MCF 10A (cell line): ENCODE measurements at places on chromosomes 16 and 17. TPM values are rescaled to one million over a fixed set of nuclear protein-coding genes. Genes with fewer than 3 reads are reported as not detected.

Gene KRTAP9-4
- not detected in 2 replicates for total RNA-seq

GRCh38 chr17:42394838-42395237 is 6.6 kb upstream of the STAT3 start:
- no peaks in the 10 kb centered on the region for H3K27me3 ChIP-seq
- H3K36me3 ChIP-seq, result no peaks in the 10 kb centered on the region
- H3K27ac ChIP-seq, result no peak overlapping the region

- no peaks in the 10 kb centered on the region for H3K4me1 ChIP-seq
- H3K4me3 ChIP-seq, result no peak overlapping the region
- no peaks in the 10 kb centered on the region for H3K27me3 ChIP-seq
- no peaks in the 10 kb centered on the region for H3K36me3 ChIP-seq
- H3K27ac ChIP-seq, result no peak overlapping the region
- no peak for DNase-seq
Measured at GRCh38 chr17:80987941-80988461, 3.6 kb upstream of the CHMP6 start.

Gene C16orf96
- not detected in 2 replicates for total RNA-seq

DNA sequence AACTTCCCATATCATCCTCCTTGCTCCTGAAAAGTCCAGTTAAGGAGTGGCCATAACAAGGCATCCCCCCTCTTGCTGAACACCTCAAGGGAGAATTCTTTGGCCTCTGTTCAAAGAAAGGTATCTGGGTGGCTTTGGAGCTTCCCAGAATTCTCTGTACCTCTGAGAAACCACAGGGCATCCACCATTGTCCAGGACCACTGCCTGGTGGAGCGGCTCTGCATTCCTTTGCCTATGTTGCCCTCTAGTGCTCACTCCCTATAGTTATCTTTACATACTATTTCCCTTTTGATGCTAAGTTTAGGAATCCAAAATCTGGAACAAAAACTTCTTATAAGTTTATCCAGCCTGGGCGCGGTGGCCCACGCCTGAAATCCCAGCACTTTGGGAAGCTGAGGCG is 30.3 kb downstream of the CHD9NB start:
- no peak overlapping the region for H3K27ac ChIP-seq
- no peaks in the 10 kb centered on the region for H3K27me3 ChIP-seq
- peak; percentile 65 for DNase-seq
- peaks cover 5% of the 10 kb centered on the region for H3K36me3 ChIP-seq

GRCh38 chr17:40243761-40244160 is 24.7 kb downstream of the WIPF2 start:
- no peak overlapping the region for H3K27ac ChIP-seq
- H3K27me3 ChIP-seq, result no peaks in the 10 kb centered on the region
- no peak overlapping the region for H3K4me3 ChIP-seq
- H3K4me1 ChIP-seq, result peaks cover 14% of the 10 kb centered on the region
- no peak for DNase-seq

DNA sequence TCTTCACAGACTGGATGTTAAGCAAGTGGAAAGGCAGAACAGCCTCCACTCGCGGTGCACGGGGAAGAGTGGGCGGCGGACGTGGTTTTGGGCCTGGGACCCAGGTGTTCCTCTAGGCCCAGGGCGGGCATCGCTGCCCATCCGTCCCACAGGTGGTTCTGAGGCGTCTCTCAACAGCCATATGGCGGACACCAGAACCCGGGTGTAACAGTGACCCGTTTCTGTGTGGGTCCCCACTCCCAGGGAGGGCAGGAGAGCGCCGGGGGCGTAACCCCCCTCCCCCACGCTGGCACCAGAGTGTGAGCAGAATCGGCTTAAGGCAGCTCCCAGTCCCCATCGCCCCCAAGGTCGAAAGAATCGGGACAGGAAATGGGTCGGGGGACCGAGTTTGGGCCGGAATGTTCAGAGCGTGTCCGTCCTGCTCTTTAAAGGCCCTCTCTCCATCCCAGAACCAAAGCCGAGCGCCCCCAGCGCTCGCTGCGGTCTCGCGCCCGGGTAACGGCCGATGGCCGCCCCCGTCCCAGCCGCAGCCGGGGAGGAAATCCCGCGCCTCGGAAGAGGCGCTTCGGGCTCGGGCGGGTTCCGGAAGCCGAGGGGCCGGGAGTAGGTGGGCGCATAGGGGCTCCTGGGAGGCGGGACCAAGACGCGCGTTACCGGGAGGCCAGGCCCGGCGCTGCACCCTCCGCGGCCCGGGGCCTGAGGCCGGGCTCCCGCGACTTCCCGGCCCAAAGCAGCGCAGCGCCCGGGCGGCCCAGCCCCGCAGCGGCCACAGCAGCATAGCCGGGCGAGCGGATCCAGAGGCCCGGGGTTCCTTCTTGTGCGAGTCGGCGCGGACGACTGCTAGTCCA is at the start of gene TK2:
Gene TK2, minus strand, starts transcription at position 839 of the 848 bp plus-strand sequence. Its CDS starts 61 bp downstream, at position 778.
- H3K4me1 ChIP-seq, result peaks cover 39% of the 10 kb centered on the region
- no peaks in the 10 kb centered on the region for H3K27me3 ChIP-seq
- peaks cover 30% of the 10 kb centered on the region for H3K36me3 ChIP-seq
- no peak for DNase-seq

DNA sequence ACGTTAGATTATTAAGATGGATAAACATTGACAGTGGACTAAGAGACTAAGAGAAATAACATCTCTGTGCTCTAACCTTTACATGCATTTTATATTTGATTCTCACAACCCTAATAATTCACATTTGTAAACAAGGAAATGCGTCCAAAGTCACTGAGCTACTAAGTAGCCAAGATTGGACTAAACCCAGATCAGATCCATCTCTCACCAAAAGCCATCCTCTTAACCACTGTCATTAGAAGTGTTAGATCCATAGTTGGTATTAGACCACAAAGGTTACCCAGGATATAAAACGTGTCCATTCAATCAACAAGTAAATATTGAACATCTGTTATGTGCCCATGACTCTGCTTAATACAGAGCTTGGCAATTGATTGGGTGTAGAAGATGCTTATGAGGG is 5.2 kb downstream of the HSD17B2 start:
- H3K36me3 ChIP-seq, result no peaks in the 10 kb centered on the region
- DNase-seq, result no peak
- no peaks in the 10 kb centered on the region for H3K27me3 ChIP-seq
- peaks cover 8% of the 10 kb centered on the region for H3K4me1 ChIP-seq
- no peak overlapping the region for H3K27ac ChIP-seq

Gene SLC5A2
- total RNA-seq, result not detected in 2 replicates

Gene SULT1A2
- 0.44 and 0.76 TPM in 2 replicates for total RNA-seq

Gene CDK5R1
- 4.0 and 4.4 TPM in 2 replicates for total RNA-seq

Gene MRPL10
- total RNA-seq, result 43.2 and 49.3 TPM in 2 replicates

Gene TAOK1
- total RNA-seq, result 68.7 and 84.2 TPM in 2 replicates

DNA sequence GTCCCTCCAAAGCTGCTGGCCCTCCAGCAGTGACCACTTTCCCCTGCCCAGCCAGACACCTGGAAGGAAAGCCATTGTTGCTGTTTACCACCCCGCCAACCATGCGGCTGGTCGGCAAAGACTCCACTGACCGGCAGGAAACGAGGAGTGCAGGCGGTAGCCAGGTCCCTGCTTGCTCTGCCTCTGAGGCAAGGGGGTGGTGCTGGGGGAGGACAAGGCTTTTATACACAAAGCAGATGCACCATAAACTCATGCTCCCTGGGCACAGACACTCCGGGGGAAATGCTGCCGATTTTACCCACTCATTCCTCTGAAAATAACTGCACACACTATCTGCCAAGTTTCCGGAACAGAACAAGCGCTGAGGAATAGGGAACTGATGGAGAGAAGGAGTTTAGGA is 62.8 kb upstream of the GRIN2A start:
- no peak overlapping the region for H3K27ac ChIP-seq
- no peak for DNase-seq
- no peaks in the 10 kb centered on the region for H3K4me1 ChIP-seq
- H3K27me3 ChIP-seq, result no peaks in the 10 kb centered on the region

- DNase-seq, result no peak
- no peak overlapping the region for H3K27ac ChIP-seq
- no peak overlapping the region for H3K4me3 ChIP-seq
- H3K4me1 ChIP-seq, result no peaks in the 10 kb centered on the region
- H3K27me3 ChIP-seq, result no peaks in the 10 kb centered on the region
Measured at GRCh38 chr16:1131378-1131994, 21.4 kb upstream of the CACNA1H start.

- no peak for DNase-seq
- H3K4me3 ChIP-seq, result no peak overlapping the region
- no peak overlapping the region for H3K27ac ChIP-seq
- no peaks in the 10 kb centered on the region for H3K36me3 ChIP-seq
Measured at GRCh38 chr16:78645657-78646056, 546.2 kb downstream of the WWOX start.

Gene SPATA22
- total RNA-seq, result not detected in 2 replicates

GRCh38 chr16:47644166-47644565 is 183.0 kb downstream of the PHKB start:
- H3K27ac ChIP-seq, result no peak overlapping the region
- H3K27me3 ChIP-seq, result no peaks in the 10 kb centered on the region
- H3K4me1 ChIP-seq, result peaks cover 11% of the 10 kb centered on the region

- H3K27me3 ChIP-seq, result no peaks in the 10 kb centered on the region
- no peak overlapping the region for H3K27ac ChIP-seq
- H3K4me1 ChIP-seq, result no peaks in the 10 kb centered on the region
- no peak for DNase-seq
- H3K4me3 ChIP-seq, result no peak overlapping the region
- H3K36me3 ChIP-seq, result peaks cover 20% of the 10 kb centered on the region
Measured at GRCh38 chr17:45393411-45393810, 39.3 kb downstream of the ARHGAP27 start.

Gene PRAC2
- total RNA-seq, result not detected in 2 replicates
